ENCODE measurements at places on chromosomes 7 and 10. TPM values are rescaled to one million over a fixed set of nuclear protein-coding genes. Genes with fewer than 3 reads are reported as not detected.

GRCh38 chr10:5013385-5013784 is 9.7 kb upstream of the AKR1C2 start:
- DNase-seq = no peak
- peaks cover 21% of the 10 kb centered on the region for H3K27me3 ChIP-seq
- H3K4me3 ChIP-seq = no peak overlapping the region
- no peaks in the 10 kb centered on the region for H3K4me1 ChIP-seq
- no peak overlapping the region for H3K27ac ChIP-seq

DNA sequence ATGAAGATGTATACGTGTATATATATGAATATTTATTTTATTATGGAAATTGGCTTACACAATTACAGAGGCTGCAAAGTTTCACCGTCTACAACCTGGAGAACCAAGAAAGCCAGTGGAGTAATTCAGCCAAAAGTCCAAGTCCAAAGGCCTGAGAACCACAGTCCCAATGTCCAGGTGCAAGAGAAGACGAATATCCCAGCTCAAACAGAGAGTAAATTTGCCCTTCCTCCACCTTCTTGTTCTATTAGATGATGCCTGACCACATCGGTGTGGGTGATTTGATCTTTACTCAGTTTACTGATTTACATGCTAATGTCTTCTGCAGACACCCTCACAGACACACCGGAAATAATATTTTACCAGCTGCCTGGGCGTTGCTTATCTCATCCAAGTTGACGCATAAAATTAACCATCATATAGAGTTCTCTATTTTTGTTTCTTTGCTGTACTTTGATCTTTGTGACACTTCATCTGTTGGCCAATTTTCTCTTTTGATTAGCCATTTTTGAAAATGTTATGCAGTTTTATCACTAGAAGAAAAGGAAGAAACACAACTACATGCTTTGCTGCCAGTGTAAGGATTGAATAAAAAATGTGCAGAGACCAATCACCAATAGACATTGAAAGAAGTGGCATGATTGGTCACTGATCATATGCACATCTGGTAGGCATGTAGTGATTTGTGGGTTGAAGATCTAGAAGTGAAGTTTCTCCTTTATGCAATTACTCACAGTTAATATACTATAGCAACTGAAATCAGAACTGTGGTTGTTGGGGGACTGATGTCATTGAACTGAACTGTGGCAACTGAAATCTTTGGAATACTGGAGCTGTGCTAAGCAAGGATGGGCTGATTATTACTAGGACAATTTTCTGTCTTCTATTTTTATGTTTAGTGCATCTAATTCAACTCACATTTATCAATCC is 68.5 kb downstream of the EPDR1 start:
- H3K27me3 ChIP-seq = peaks cover 8% of the 10 kb centered on the region
- H3K4me3 ChIP-seq = no peak overlapping the region
- H3K4me1 ChIP-seq = no peaks in the 10 kb centered on the region
- H3K27ac ChIP-seq = no peak overlapping the region
- no peak for DNase-seq

DNA sequence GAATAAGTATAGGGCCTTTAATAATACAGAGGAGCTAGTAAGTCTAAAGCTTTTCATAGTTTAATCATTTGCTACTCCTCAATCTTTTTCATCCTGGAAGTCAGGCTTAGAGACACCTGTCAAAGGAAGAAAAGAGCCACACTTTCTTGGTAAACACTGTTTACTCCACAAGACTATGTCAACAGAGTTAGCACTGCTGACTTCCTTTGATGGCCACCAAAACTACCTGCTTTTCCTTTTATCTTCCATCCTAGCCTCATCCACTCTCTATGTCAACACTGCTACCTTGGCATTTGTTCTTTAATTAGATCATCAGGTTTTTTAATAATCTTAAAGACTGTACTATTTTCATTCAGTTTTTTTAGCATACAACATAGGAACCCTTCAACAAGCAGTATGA is 106.2 kb downstream of the ELAPOR2 start:
- H3K27me3 ChIP-seq = no peaks in the 10 kb centered on the region
- DNase-seq = no peak
- no peak overlapping the region for H3K27ac ChIP-seq
- no peaks in the 10 kb centered on the region for H3K4me1 ChIP-seq
- H3K4me3 ChIP-seq = no peak overlapping the region
- no peaks in the 10 kb centered on the region for H3K36me3 ChIP-seq

DNA sequence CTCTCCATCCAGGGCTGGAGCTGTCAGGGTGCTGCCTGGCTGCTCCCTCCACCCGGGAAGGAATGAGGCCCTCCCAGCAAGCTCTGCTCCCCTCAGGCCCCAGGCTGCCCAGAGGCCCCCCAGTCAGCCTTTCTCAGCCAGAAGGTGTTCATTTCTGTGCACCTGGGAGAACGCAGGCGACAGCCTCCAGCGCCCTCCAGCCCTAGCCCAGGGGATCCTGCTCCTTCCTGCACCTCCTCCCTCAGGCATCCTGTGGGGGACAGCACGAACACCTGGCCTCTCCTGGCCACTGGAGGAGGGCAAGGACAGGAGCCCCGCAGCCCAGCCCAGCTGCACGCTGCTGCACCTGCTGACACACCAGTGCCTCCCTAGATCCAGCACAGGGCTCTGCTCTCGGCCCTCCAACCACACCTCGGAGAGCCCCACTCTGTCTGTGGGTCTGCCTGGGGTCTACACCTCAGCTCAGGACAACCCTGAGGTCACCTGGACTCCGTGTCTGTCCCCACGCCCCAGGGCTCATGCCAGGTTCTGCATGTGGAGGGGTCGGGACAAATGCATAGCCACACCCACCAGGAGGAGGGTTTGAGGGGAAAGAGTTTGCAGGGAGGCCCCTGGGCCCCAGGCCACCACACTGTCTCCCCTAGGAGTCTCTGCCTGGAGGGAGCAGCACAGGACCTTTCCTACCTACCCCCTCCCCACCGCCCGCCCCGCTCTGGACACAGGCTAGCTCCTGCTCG is 7.4 kb upstream of the PWWP2B start:
- no peak for DNase-seq
- H3K4me1 ChIP-seq = peaks cover 13% of the 10 kb centered on the region
- peak overlapping the region; percentile 24 for H3K4me3 ChIP-seq
- H3K27me3 ChIP-seq = no peaks in the 10 kb centered on the region

DNA sequence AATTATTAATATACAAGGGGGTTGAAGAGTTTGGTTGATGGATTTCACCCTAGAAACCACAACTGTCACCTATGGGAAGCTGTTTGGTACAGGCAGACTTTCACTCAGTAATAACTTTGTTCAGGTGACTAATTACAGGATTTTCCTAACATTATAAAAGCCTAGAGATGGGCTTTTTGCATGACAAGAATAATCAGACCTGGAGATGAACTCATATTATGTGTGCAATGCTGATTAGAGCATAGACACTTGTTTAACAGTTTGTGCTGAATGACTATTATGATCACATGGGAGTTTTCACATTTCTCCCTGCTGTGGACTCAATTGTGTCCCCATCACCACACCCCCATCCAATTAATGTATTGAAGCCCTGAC is 90.2 kb upstream of the STEAP4 start:
- no peak overlapping the region for H3K27ac ChIP-seq
- peaks cover 10% of the 10 kb centered on the region for H3K27me3 ChIP-seq
- DNase-seq = no peak
- no peaks in the 10 kb centered on the region for H3K4me1 ChIP-seq
- no peak overlapping the region for H3K4me3 ChIP-seq

DNA sequence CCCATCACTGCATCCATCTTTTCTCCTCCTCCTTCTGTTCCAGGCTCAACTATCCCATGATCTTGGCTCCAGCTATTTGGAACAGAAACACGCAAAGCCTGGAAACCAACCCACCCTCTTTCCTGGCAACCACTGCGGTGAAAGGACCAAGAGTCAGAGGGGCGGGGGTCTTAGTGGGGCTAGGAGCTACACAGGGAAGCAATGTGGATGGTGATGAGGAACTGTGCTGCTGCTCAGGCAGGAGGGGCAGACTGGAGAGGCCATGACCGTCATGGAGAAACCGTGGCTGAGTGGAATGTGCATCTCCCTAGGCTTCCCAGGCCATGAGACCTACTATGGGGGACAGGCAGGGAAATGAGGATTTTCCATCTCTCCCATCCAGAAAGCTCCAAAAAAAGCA is 25.6 kb downstream of the PLAC9 start:
- H3K27ac ChIP-seq = no peak overlapping the region
- no peaks in the 10 kb centered on the region for H3K27me3 ChIP-seq
- H3K36me3 ChIP-seq = peaks cover 12% of the 10 kb centered on the region
- DNase-seq = no peak
- H3K4me1 ChIP-seq = peaks cover 17% of the 10 kb centered on the region

- no peaks in the 10 kb centered on the region for H3K36me3 ChIP-seq
- DNase-seq = no peak
- peak overlapping the region; percentile 29 for H3K4me3 ChIP-seq
- peaks cover 7% of the 10 kb centered on the region for H3K4me1 ChIP-seq
- H3K27ac ChIP-seq = no peak overlapping the region
Measured at GRCh38 chr7:116672596-116673456, 830 bp downstream of the MET start.

DNA sequence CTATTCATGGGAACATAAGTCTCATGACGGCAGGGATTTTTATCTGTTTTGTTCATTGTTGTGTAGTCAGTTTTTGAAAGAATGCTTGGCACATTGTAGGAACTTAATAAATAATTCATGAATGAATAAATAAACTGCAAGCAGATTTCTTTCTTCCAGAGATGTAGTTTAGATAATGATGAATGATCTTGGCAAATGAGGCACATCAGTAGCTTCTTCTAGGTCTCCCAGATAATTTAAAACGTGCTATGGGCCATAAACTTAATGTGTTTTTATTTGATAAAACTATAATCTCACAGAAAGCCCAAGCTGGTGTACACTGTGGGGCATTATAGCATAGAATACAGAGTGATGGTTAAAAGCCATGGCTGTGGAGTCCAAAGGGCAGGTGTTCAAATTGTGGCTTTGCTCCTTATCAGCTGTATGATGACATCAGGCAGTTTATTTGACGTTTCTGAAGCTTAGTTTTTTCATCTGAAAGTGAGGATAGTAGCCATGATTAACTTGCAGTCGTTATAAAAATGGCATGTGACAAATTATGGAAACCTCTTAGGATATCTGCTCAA is 3.5 kb downstream of the MGAM start:
- peaks cover 9% of the 10 kb centered on the region for H3K36me3 ChIP-seq
- H3K4me3 ChIP-seq = no peak overlapping the region
- H3K27ac ChIP-seq = no peak overlapping the region
- DNase-seq = no peak
- H3K27me3 ChIP-seq = peaks cover 10% of the 10 kb centered on the region

DNA sequence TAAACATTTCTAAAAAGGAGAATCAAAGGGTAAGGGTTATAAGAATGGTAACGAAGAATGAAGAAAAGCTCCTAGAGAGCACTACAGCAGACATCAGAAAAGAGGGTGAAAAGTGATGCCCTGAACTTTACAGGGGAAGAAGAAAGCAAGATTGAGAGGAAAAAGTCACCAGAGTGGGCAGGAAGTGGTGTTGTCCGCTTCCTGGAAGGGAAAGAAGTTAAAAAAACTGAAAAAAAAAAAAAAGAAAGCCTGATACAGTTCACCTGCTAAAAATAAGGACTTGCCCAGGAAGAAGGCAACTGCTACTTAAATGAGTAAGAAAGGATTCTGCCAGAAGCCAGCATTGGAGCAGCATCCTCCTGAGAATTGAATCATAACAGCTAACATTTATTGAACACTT is 330.1 kb upstream of the PHF14 start:
- H3K27ac ChIP-seq = peak overlapping the region; percentile 83
- peaks cover 7% of the 10 kb centered on the region for H3K4me1 ChIP-seq
- DNase-seq = no peak
- H3K36me3 ChIP-seq = no peaks in the 10 kb centered on the region
- H3K27me3 ChIP-seq = no peaks in the 10 kb centered on the region

GRCh38 chr10:84844461-84844860 is 516.1 kb downstream of the CCSER2 start:
- H3K4me1 ChIP-seq = no peaks in the 10 kb centered on the region
- H3K27me3 ChIP-seq = no peaks in the 10 kb centered on the region
- no peaks in the 10 kb centered on the region for H3K36me3 ChIP-seq
- no peak for DNase-seq
- no peak overlapping the region for H3K4me3 ChIP-seq
- H3K27ac ChIP-seq = no peak overlapping the region

- no peak overlapping the region for H3K4me3 ChIP-seq
- DNase-seq = no peak
- no peaks in the 10 kb centered on the region for H3K27me3 ChIP-seq
Measured at GRCh38 chr10:106655636-106656035, 508.9 kb downstream of the SORCS1 start.

The FGFR2 gene
- total RNA-seq = not detected

The OR13A1 gene
- total RNA-seq = 0.29 TPM

The DHX32 gene
- total RNA-seq = 17.3 TPM

The CYP2E1 gene
- total RNA-seq = 1.2 TPM
